Retina (tissue), 1 donor: ENCODE measurements at places on chromosomes 12 and 14.

GRCh38 chr14:92726135-92726932 lies 22.1 kb downstream of the LGMN start:
- no peak for DNase-seq

DNA sequence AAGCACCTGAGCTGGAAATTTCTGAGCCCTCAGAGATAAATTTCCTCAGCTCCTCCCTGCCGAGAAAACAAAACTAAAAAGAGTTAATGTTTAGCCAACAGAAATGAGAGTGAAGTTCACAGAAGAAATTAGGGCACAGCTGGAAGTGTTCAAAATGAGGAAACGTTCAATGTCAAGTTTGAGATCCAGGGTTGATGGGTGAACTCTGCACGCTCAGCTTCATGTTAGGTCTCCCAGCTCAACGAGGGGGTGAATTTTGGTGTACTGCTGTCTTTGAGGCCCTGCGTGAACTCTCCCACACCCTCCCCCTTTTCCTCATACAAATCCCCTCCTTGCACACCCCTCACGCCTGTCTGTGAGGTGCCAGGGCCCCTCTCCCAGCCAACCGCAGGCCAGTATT lies 13.3 kb upstream of the OAS3 start:
- DNase-seq: no peak

DNA sequence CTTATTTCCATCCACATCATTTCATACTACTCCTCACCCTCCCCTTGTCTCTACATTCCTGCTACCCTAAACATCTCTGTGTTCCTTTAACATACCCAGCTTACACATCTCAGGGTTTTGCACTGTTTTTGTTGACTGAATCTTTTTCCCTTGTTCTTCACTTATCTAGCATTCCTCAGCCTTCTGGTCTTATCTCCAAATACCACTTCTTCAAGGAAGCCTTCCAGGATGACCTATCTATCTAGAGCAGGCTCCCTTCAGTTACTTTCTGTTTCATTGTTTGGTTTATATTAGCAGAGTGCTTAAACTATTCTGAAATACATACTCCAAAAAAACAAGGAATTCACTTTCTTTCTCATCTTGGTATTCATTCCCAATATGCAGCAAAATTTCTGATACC lies 353.1 kb downstream of the NAV3 start:
- no peak for DNase-seq

GRCh38 chr12:91994208-91994797 lies 151.3 kb downstream of the BTG1 start:
- DNase-seq: no peak

- DNase-seq: peak; percentile 4
Observed at GRCh38 chr12:1834186-1834925, 14.0 kb downstream of the LRTM2 start.

GRCh38 chr14:95699412-95699811 lies 13.2 kb downstream of the TCL1B start:
- no peak for DNase-seq

GRCh38 chr12:24135158-24135850 lies 185.8 kb upstream of the SOX5 start:
- DNase-seq: no peak

DNA sequence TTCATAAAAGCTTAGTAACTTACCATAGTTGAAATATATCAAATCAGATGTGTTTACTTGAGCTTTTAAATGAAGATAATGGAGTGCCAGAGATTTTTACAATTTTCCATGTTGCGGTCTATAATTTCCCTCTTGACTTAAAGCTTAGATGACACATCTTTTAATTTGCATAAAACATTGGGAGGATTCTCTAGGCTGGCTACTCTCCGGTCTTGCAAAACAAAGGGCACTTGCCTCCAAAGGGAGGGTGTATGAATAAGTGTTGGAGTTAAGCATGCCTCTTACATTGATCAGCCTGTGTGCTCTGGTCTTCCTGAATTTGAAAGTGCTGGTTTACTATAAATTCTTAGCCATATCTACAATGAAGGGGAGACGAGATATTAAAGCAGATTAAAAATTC lies 336.4 kb upstream of the NAV3 start:
- DNase-seq: no peak
